ENCODE measurements at places on chromosomes 6 and 20.

GRCh38 chr6:42349753-42350511 is 101.8 kb downstream of the TRERF1 start:
- no peak for DNase-seq
- no peaks in the 10 kb centered on the region for H3K27me3 ChIP-seq
- no peak overlapping the region for H3K27ac ChIP-seq
- H3K4me3 ChIP-seq: no peak overlapping the region
- no peaks in the 10 kb centered on the region for H3K36me3 ChIP-seq

- H3K36me3 ChIP-seq: no peaks in the 10 kb centered on the region
- no peaks in the 10 kb centered on the region for H3K4me1 ChIP-seq
- no peak for DNase-seq
These were observed 2.4 kb downstream of the METTL24 start for GRCh38 chr6:110355727-110356126.

GRCh38 chr6:87522686-87523085 is 49.9 kb downstream of the SLC35A1 start:
- no peak overlapping the region for H3K27ac ChIP-seq
- H3K36me3 ChIP-seq: 0 out of 2 replicates have a peak, but pooled peaks cover 7% of the 10 kb centered on the region
- no peak for DNase-seq
- no peaks in the 10 kb centered on the region for H3K4me1 ChIP-seq
- H3K4me3 ChIP-seq: no peak overlapping the region

DNA sequence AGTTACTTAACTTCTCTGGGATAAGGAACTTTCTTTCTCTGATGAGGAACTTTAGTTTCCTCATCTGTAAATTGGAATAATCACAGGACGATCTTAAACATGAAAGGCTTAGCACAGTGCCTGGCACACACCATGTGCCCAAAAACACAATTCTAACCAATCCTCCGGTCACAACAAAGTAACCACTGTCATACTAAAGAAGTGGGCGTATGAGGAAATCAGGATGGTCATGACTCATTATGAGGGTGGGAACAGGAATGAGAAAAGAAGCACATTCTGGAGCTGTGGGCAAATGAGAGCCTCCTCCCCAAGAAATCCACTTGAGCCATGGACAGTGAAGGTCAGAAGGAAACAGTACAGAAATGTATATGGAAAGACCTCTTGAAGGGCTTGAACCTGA is 82.9 kb downstream of the LRFN2 start:
- H3K27ac ChIP-seq: no peak overlapping the region
- H3K27me3 ChIP-seq: no peaks in the 10 kb centered on the region
- H3K4me1 ChIP-seq: no peaks in the 10 kb centered on the region
- no peaks in the 10 kb centered on the region for H3K36me3 ChIP-seq

- H3K27me3 ChIP-seq: no peaks in the 10 kb centered on the region
- DNase-seq: peak; percentile 19
- H3K4me1 ChIP-seq: peaks cover 10% of the 10 kb centered on the region
- H3K27ac ChIP-seq: no peak overlapping the region
- peak overlapping the region; percentile 86 for H3K4me3 ChIP-seq
These were observed 432 bp upstream of the KHDRBS2 start for GRCh38 chr6:62286470-62286843.

- no peaks in the 10 kb centered on the region for H3K4me1 ChIP-seq
- H3K27ac ChIP-seq: no peak overlapping the region
- no peak overlapping the region for H3K4me3 ChIP-seq
- no peaks in the 10 kb centered on the region for H3K27me3 ChIP-seq
- no peaks in the 10 kb centered on the region for H3K36me3 ChIP-seq
These were observed 240.9 kb upstream of the RREB1 start for GRCh38 chr6:6866656-6867403.

DNA sequence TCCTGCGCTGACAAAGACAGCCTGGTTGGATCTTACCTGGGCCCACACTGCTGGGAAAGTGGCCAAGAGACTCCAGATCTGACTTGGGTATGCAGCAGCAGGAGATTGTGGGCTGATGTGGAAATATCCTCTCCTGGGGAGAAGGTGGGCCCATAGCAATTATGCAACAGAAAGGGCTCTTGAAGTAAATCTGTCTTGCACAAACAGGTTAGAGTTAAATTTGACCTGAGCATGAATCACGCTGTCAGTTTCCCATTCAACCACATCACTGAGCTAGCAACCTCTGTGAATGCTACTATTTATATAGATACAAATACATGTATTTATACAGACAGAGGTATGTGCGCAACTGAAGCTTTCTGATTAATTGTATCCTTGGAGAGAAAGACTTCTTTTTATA is 28.3 kb upstream of the PDYN start:
- H3K27ac ChIP-seq: no peak overlapping the region
- DNase-seq: no peak
- H3K4me3 ChIP-seq: no peak overlapping the region
- H3K27me3 ChIP-seq: no peaks in the 10 kb centered on the region
- no peaks in the 10 kb centered on the region for H3K36me3 ChIP-seq

- H3K4me1 ChIP-seq: no peaks in the 10 kb centered on the region
- no peak overlapping the region for H3K4me3 ChIP-seq
- H3K27ac ChIP-seq: no peak overlapping the region
- no peaks in the 10 kb centered on the region for H3K27me3 ChIP-seq
These were observed 256.5 kb downstream of the HACE1 start for GRCh38 chr6:104603108-104603745.

DNA sequence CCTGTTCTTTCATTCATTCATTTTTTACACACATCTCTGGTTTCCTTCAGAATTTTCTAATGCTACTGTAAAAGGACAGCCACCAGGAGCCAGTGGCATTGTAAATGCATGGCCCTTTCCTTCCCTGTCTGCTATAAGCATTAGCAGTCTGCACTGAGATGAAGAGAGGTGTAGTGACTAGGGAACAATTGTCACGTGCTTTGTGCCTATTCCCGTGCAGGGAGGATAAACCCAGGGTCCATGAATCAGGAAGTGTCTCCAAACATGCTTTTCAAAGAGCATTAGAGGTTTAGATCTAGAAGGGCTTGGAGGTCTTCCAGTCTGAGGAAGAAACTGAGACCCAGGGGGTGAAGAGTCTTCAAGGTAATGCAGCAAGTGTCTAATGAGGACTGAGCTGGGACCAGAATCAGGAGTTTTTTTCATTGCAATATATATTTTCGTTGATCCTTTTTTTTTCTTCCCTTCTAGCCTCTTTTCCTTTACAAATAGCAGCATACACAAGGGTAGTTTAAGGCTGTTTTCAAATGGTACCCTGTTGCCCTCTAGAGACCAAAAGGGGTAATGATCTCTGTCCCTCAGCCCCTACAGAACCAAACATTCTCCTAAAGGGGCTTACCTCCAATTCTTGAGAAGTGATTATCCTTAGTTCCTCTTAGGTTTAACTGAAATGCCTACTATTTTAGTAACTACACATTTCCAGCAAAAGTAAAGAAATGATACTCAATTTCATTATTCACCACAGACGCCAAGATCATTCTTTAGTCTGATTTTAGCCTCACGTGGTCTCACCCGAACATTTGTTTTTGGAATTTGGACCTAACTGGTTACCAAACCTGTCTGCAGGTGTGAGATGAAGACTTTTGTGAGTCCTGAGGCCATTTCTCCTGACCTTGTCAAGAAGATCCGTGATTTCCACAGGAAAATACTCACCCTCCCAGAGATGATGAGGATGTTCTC is 6.6 kb downstream of the TRIM15 start:
- H3K36me3 ChIP-seq: no peaks in the 10 kb centered on the region
- no peaks in the 10 kb centered on the region for H3K4me1 ChIP-seq
- H3K27me3 ChIP-seq: peaks cover 21% of the 10 kb centered on the region
- no peak overlapping the region for H3K4me3 ChIP-seq

DNA sequence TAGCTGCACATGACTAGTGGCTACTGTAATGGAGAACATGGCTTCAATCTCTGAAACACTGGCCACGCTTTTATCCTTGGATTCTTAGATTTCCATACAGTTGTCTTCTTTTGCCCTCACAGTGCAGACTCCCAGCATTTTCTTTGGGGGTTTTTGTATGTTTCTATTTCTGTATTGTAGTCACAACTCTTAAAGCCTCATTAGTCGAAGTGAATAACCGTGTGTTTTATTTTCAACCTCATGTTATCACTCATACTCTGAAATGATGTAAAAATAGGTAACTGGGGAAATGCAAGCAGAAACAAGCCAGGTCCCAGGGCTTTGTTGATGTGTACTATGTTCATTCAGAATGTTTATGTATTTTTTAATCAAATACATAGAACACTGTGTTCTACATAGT is 162.9 kb downstream of the JARID2 start:
- no peaks in the 10 kb centered on the region for H3K36me3 ChIP-seq
- peaks cover 17% of the 10 kb centered on the region for H3K4me1 ChIP-seq
- DNase-seq: no peak

DNA sequence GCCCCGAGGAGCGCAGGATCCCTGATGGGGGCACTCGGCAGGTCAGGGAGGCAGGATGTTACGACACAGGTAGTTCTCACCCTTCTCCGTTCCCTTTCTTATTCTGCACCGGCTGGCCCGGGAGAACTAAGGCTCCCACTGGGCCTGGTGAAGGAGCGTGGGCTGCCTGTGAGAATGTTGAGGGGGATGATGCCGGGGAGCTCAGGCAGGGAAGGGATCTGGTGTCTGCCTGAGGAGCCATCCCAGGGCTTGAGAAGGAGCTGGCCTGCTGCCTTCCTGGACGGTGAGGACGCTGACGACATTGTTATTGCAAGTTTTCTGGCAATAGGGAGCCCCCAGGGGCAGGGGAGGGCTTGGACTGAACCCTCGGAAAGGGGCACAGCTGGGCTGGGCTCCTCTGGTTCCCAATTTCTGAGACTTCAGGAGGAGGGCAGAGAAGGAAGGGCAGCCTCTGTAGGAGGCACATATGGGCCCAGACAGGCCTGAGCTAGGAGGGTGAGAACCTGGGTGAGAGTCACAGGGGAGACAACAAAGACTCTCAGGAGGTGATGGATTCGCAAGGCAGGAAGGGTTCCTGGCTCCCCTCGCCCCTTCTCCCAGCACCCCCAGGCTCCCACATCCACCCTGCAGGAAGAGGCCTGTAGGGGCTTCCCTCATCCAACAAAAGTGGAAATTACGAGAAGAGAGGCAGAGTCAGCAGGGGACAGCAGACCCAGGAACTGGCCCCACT is 32.8 kb downstream of the CYP21A2 start:
- peaks cover 93% of the 10 kb centered on the region for H3K27me3 ChIP-seq
- H3K27ac ChIP-seq: no peak overlapping the region
- no peak for DNase-seq
- H3K4me3 ChIP-seq: no peak overlapping the region
- H3K4me1 ChIP-seq: no peaks in the 10 kb centered on the region
- no peaks in the 10 kb centered on the region for H3K36me3 ChIP-seq

DNA sequence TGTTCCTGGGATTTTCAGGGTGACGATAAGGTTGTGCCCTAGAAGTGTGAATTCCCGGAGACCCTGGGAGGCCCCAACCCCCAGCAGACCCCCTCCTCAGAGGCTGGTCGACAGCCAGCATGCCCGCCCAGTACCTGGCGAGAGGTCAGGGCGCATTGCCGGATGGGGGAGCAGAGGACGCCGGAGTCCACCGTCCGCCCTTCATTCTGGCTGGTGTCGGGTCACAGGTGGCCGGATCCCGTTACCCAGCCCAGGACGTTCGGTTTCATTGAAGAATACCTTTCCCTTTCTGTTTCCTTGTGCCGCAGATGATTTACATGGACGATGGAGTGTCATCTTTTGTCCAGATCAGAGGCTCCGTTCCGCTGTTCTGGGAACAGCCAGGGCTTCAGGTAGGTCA is 61.3 kb downstream of the SYNJ2 start:
- H3K27me3 ChIP-seq: no peaks in the 10 kb centered on the region
- no peaks in the 10 kb centered on the region for H3K4me1 ChIP-seq

DNA sequence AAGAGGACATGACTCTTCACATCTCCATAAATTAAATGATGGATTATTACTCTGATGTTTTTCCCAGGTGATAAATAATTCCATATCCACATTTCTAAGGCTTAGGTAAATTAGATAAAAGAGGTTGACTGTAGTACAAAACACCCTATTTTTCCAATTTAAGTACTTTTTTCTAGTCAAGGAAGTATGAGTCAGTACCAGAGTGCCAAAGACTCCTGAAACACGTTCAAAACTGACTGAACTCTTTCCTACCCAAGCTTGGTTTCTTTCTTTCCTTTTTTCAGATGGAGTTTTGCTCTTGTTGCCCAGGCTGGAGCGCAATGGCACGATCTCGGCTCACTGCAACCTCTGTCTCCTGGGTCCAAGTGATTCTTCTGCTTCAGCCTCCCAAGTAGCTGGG is 85.0 kb downstream of the DOK5 start:
- peaks cover 10% of the 10 kb centered on the region for H3K4me1 ChIP-seq
- no peaks in the 10 kb centered on the region for H3K36me3 ChIP-seq
- H3K27me3 ChIP-seq: no peaks in the 10 kb centered on the region
- H3K4me3 ChIP-seq: no peak overlapping the region
- H3K27ac ChIP-seq: no peak overlapping the region

- H3K27ac ChIP-seq: no peak overlapping the region
- H3K4me3 ChIP-seq: no peak overlapping the region
- DNase-seq: no peak
- H3K36me3 ChIP-seq: no peaks in the 10 kb centered on the region
These were observed 23.3 kb downstream of the TMC2 start for GRCh38 chr20:2559651-2560050.

GRCh38 chr6:1062786-1063545 is 248.9 kb upstream of the FOXQ1 start:
- H3K27me3 ChIP-seq: no peaks in the 10 kb centered on the region
- no peak overlapping the region for H3K4me3 ChIP-seq
- no peaks in the 10 kb centered on the region for H3K36me3 ChIP-seq
- DNase-seq: no peak

GRCh38 chr6:75266716-75267291 is 17.8 kb downstream of the TMEM30A start:
- H3K27ac ChIP-seq: no peak overlapping the region
- peak; percentile 62 for DNase-seq
- peaks cover 16% of the 10 kb centered on the region for H3K4me1 ChIP-seq
- H3K36me3 ChIP-seq: no peaks in the 10 kb centered on the region

- H3K27ac ChIP-seq: no peak overlapping the region
- no peaks in the 10 kb centered on the region for H3K4me1 ChIP-seq
- DNase-seq: no peak
- no peaks in the 10 kb centered on the region for H3K36me3 ChIP-seq
- no peaks in the 10 kb centered on the region for H3K27me3 ChIP-seq
These were observed 14.2 kb upstream of the SLPI start for GRCh38 chr20:45268531-45268930.

GRCh38 chr6:47034926-47035325 is 7.2 kb downstream of the ADGRF1 start:
- H3K27me3 ChIP-seq: no peaks in the 10 kb centered on the region
- H3K4me3 ChIP-seq: no peak overlapping the region

DNA sequence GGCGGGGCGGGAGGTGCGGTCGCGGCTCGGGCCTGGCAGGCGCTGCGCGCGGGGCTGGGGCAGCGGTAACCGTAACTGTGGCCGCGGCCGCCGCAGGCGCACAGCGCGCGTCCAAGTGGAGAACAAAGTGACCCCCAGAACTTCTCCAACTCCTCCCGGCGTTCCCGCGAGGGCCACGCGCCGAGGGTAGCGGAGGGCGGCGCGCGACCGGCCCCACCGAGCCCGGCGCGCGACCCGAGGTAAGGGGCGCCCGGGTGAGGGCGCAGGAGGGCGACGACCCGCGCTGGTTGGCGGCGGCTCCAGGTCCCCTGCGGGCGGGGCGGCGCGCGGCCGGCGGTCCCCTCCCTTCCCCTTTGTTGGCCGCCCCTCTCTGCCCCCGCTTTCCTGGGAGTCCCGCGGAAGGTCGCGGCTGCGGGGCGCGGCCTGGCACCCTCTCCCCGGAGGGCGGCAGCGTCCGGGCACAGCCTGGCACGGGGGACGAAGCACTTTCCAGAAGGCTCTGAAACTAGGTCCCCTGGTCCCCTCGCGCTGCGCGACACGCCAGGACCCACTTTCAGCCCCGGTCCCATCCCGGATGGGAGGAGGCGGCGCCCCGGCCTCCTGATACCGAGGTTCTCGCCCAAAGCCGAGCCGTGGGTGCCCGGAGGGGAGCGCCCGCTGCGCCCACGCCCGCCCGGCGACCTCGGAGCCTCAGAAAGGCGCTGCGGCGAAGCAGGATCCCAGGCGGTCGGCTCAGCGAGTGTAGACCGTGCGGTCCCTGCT is at the start of gene TIAM2:
TSS of gene TIAM2 (plus strand) at position 62 of the 762 bp plus-strand sequence. CDS start 133,909 bp downstream, outside the sequence.
- H3K27me3 ChIP-seq: no peaks in the 10 kb centered on the region
- no peak for DNase-seq
- H3K27ac ChIP-seq: no peak within 1 kb of the TSS

Data from MM.1S (cell line).